ENCODE measurements at places on chromosomes 3 and 15.

DNA sequence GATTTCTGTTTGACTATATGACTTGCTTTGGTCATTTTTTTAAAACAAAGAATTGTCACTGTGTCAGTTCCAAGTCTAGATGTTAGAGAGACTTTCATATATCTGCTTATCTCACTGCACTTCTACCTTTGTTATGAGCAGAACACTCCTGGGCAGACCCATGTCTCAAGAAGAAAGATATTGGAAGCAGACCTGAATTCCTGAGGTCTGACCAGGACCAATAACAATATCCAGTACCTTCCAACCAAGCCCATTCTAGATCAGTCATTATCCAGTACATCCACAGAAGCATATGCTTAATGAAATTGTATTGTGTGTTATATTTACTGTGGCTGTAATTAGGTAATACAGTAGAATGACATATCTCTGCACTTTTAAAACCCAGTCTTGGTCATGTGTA lies 811.3 kb upstream of the GBE1 start:
- no peak for DNase-seq

- DNase-seq: peak; percentile 93
These were observed 166.4 kb downstream of the ATG7 start for GRCh38 chr3:11438646-11439045.

- DNase-seq: peak; percentile 50
These were observed 65.6 kb downstream of the ZNF609 start for GRCh38 chr15:64525828-64526530.

- DNase-seq: peak; percentile 59
These were observed 1.4 kb downstream of the LOXL1 start for GRCh38 chr15:73927476-73928240.

- DNase-seq: peak; percentile 77
These were observed 333.9 kb downstream of the TIGIT start for GRCh38 chr3:114627770-114628169.

GRCh38 chr3:109252641-109253040 lies 63.7 kb downstream of the DPPA2 start:
- no peak for DNase-seq

- peak; percentile 31 for DNase-seq
These were observed 401.8 kb downstream of the SHQ1 start for GRCh38 chr3:72446218-72447058.

DNA sequence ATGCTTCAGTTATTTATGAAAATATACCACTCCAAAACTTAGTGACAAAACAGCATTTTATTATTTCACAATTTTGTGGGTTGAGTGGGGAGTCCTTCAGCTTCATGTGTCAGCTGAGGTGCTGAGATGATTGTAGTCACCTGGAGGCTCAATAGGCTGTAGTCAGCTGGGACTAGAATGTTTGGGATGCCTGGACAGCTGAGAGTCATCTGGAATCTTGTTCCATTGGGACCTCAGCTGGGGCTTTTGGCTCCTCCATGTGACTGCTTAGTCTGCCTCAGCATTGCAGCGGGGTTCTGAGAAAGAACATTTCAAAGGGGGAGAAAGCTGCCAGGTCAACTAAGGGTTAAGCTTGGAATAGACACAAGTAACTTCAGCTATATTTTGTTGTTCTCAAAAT lies 13.4 kb downstream of the STT3B start:
- peak; percentile 51 for DNase-seq

- no peak for DNase-seq
These were observed 171.2 kb downstream of the KLF13 start for GRCh38 chr15:31497838-31498237.

GRCh38 chr3:70426071-70426470 lies 113.6 kb upstream of the MDFIC2 start:
- DNase-seq: no peak

DNA sequence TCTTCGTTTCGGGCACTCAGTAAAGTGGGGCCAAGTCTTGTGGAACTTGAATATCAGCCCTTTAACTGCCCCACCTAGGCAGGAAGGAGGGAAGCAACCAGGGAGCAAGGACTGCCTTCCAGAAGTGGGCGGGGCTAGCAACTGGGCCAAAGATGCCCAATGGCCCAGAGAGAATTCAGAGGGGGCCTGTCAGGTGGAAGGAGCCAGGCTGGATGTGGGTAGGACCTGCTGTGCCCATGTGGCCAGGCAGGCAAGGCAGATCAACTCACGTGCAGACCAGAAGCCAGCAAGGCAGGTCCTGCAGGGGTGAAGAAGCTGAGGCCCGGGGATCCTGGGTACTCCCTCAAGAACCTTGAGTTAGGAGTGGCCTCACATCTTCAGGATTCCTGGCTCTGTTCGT lies 5.5 kb downstream of the MAP6D1 start:
- no peak for DNase-seq

DNA sequence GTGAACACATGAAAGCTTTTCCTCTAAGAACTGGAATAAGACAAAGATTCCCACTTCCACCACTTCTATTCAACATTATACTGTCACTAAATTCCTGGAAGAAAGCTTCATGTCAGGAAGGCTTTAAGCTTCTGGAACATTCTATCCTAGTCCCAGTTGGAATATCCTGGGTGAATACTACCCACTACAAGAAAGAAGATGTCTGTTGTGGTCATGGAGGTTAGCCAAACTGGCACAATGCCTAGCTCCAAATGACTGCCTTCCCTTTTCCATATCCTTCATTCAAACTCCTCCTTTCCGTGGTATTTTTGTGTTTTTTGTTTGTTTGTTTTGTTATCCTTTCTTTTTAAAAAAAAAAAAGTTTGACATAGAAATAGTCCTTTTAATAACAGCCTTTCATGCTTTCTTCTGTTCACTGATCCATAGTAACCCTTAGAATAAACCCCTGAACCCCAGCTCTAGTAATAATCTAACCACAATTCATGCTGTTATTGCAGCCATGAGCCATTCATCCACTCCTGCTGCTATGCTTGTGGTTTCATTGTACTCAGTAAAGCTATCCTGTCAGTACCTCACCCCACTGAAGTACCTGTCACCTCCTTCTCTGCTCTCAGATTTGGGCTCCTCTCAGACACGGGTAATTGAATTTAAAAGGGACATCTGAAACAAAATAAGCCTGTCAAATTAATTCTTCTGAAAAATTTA lies 447.5 kb downstream of the IGSF11 start:
- no peak for DNase-seq

- peak; percentile 18 for DNase-seq
These were observed 61.4 kb upstream of the C15orf39 start for GRCh38 chr15:75140080-75140879.

GRCh38 chr3:179233043-179233442 lies 17.9 kb downstream of the KCNMB3 start:
- DNase-seq: no peak

GRCh38 chr3:171061749-171062148 lies 35.2 kb upstream of the SLC2A2 start:
- no peak for DNase-seq

GRCh38 chr3:133441867-133442270 lies 42.0 kb downstream of the BFSP2 start:
- DNase-seq: peak; percentile 48

DNA sequence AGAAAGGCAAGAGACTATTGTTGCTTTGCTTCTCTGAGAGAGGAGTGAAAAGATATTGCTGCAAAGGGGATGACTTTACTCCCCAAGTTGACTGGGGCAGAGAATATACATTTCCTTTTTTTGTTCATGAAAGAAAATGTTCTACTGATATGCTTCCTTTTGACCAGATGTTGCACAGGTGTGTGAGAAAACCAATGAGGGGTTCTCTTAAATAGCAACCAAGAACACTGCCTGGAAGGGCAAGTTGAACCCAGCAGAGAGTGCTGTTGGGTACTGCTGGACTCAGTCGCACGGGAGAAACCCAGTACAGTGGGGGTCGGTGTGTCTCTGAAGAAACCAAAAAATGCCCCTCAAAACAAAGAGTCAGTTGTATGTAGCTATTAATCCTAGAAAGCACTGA lies 101.2 kb downstream of the CHST2 start:
- DNase-seq: no peak

GRCh38 chr3:7015683-7016440 lies 154.9 kb downstream of the GRM7 start:
- no peak for DNase-seq

DNA sequence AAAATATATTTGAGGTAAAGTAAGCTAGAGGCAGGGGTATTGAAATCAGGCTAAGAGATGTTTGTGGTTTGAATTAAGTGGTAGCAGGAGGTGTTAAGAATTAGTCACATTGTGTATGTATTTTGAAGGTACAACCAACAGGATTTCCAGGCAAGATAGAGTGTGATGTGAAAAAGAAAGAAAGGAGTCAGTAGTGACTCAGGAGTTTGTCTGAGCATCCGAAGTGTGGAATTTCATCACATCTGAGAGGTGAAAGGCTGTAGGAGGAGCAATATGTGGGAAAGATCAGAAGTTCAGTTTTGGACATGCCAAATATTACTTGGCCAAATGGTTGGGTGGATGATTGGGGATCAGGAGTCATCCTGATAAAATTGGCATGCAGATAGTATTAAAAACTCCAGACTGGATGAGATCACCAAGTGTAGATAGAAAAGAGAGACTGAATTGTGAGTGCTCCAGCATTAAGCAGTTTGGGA lies 32.1 kb upstream of the EBLN2 start:
- DNase-seq: peak; percentile 90

- no peak for DNase-seq
These were observed 56.8 kb downstream of the PXYLP1 start for GRCh38 chr3:141288336-141288990.

DNA sequence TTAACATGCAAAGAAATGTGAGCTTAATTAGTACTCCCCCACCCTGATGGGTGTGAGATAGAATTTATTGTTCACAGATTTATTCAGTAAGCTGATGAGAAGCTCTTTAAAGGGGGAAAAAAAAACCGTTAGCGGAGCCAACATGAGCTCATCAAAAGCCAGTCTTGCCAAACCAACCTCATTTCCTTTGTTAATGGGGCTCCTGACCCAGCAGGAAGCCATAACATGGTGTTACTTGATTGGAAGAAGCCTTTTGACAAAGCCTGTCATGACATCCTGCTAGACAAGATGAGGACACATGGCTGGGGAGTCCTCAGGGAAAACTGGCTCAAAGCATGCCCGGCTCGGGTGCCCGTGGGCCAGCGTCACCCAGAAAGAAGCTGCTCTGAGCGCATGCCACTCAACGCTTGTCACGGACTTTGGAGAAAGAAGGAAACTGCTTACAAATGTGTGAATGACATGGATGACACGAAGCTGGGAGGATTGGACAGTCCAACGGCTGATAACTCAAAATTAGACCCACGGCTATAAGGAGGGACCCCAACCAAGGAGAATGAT lies 64.6 kb downstream of the SLCO2A1 start:
- no peak for DNase-seq

- peak; percentile 47 for DNase-seq
These were observed 9.2 kb downstream of the LZTFL1 start for GRCh38 chr3:45832699-45833098.

DNA sequence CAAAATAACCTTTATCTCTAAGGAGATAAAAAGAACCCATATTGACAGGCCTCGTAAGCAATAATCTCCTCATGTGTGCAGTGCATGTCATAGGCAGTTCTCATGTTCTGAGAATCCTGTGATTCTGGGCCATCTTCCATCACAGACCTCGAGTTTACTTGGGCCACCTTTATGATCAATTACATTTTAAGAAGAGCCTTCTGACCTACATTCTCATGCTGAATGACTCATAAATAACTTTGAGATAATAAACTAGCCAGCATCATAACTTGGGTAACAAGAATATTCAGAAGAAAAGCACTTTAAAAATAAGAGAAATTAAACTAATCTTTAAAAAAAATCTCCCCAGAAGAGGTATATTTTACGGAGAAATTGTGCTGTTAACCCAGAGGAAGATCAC lies 310.7 kb upstream of the ZNF717 start:
- DNase-seq: peak; percentile 79

DNA sequence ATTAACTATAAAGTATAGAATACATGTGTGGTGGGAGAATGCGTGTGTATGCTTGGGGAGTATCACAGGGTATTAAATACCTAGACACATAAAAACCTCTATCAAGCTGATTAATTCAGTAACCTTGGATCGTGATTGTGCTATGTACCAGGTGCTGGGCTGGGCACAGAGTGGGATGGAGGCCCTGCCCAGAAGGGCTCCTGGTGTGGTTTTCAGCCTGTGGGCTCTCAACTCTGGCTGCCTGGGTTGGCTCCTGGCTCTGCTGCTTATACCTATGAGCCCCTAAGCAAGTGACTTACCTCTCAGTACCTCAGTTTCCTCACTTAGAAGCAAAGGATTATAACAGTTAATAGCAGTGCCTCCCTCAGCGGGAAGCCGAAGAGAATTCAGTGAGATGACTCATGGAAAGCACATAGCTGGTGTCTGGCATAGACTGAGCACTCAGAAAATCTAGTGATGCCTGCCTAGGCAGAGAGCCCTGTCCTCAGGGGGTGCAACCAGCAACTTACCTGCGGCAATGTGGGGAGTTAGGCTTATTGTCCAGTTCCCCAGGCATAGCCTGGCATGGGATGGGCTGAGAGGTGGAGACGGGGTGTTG lies 90.6 kb upstream of the MYZAP start:
- peak; percentile 66 for DNase-seq

DNA sequence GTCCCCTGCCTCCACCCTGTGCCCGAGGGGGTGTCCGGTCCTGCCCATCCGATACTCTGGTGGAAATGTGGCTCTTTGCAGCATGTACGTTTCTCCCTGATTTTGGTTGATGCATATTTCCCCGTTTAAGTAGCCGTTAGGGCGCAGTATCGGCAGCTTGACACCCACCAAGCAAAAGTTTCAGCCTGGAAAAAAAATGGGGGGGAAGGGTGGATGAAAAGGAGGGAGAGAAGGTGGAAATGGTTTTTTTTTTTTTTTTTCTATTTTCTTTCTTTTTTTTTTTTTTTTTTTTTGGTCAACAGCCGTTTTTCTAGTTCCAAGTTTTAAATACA lies 1.3 kb downstream of the RAP2B start:
- peak; percentile 36 for DNase-seq

GRCh38 chr15:29920515-29920914 lies 98.2 kb upstream of the TJP1 start:
- DNase-seq: no peak

DNA sequence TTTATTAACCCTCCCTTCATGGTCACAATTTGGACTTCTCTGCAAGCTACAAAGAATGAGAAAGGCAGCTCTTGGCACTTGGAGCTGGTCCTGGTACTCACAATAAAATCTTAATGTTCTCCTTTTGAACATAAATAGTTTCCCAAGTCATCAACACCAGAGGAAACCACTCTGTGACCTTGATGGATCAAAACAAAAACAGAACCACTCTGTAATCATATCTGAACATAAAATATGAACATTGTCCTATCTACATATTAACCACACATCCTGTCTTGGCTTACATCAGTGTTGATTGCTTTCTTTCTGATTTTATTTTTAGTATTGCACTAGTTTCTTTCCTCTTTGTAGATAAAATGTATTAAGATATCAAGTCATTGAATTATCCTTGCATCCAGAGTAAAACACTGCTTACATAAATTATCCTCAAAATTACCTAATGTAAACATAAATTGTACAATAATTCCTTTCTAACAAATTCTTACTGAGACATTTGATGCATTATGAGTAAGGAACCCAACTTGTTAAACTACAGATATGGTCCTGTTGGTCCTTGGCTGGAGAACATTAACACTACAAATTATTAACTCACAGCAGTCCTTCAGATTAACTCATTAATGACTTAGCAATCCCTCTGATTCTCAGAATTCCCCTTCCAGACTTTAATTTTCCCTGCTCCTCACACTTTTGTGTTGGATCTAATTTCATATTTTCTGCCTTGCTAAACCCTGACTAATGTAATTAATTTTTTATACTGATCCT lies 860.5 kb downstream of the DIPK2A start:
- peak; percentile 11 for DNase-seq

GRCh38 chr15:64112073-64112772 lies 16.4 kb downstream of the SNX1 start:
- peak; percentile 65 for DNase-seq

- DNase-seq: peak; percentile 39
These were observed 49.2 kb downstream of the SLC41A3 start for GRCh38 chr3:126034481-126035361.
